ENCODE measurements at places on chromosomes 7 and 10. TPM values are rescaled to one million over a fixed set of nuclear protein-coding genes. Genes with fewer than 3 reads are reported as not detected.

- DNase-seq: peak; percentile 93
Measured at GRCh38 chr7:27156508-27156898, at the start of gene HOXA7. HOXA7 (minus strand) TSS chr7:27156675; CDS start chr7:27156545, 130 bp downstream.

Gene KEL
- total RNA-seq: not detected

DNA sequence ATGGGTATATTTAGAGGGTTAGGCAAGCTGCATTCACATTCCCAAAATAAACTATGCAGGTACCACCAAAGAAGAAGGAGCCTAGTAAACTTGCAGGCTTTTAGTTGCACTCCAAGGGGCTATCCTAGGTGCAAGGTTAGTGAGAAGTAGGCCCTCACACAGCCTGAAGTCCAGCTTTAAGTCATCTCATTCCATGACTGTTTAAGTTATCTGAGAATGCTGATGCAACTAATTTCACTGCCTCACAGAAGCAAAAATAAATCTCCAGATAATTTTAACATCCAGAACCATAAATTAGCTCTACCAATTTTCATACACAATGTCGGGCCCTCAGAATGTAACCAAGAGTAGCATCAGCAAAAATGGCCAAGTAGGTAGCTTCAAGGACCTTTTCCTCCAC is 34.3 kb upstream of the HHEX start:
- no peak for DNase-seq

Gene PLEKHS1
- total RNA-seq: 0.13 TPM

DNA sequence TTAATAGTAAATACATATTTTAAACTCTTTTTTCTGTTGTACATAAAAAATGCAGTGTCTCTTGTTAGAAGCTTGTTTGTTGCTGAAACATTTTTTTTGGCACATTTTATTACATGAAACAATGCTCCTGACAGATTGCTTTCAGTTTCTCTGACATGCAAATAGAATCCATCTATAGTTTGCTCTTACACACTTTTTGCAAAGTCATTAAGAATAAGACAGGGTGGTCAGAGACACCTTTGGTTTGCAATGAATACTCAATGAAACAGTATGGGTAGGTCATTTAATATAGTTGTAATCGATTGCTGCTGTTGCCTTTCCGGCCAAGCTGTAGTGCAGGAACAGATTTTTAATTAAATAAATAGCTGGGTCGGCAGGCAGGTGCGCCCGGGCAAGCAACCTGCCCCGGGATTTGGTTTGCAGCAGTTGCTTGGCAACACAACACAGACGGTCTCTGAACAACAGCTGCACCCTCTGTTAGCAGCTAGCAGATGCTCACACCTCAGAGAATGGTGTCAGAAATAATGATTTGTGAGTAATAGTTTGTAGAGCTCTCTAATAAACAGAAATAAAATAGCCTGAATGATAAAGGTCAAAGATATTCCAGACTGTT is 115.7 kb upstream of the CACNA2D1 start:
- DNase-seq: peak; percentile 37

Gene AASS
- total RNA-seq: 24.7 TPM

Measured in mesenteric fat pad (tissue), 1 donor.